ENCODE measurements at places on chromosomes 7 and 10.

GRCh38 chr7:85074-85882 lies 107.1 kb upstream of the FAM20C start:
- no peak for DNase-seq

DNA sequence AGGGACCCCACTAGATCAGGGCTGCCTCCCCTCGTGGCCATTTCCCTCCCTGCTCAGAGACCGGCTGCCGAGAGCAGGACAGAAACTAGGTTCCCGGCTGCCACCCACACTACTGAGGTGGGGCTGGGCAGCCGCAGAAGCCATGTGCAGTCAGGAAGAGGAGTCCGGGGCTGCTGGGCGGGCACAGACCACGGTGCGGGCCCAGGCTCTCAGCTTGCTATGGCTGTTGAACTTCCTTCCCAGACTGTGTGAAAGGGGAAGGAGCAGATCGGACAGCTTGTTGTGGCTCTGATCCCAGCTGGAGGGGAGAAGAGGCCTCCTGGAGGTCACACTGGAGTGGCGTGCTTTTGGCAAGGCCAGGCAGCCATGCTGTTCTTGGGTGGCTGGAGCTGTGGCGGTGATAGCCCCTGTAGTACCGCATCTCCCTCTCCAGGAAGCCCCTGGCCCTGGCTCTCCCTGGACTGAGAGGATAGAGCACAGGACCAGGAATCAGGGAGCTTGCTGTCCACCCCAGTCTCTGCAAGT lies 56.8 kb downstream of the HK1 start:
- DNase-seq = no peak

DNA sequence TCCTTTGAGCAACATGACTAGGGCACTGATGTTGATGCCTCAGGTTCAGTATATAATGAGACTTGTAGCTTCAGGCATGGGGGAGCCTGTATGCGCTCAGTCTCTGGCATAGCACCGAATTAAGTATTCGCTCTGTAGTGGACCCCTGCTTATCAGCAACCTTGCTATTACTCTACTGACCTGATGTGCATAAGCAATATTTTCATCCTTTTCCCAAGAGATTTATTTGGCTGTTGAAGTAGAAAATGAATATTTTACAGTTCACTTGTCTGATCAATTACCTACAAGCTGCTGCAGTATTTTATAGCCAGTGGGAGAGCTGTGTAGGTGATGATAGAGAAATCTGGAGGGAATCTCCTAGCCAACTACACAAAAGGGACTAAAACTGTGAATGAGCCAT lies 781.6 kb upstream of the PHF14 start:
- DNase-seq = no peak

- no peak for DNase-seq
Measured at GRCh38 chr10:43292755-43293676, 26.2 kb upstream of the RASGEF1A start.

- no peak for DNase-seq
Measured at GRCh38 chr7:108659261-108659660, 89.6 kb downstream of the DNAJB9 start.

GRCh38 chr10:33290321-33291052 lies 44.0 kb downstream of the NRP1 start:
- DNase-seq = no peak

DNA sequence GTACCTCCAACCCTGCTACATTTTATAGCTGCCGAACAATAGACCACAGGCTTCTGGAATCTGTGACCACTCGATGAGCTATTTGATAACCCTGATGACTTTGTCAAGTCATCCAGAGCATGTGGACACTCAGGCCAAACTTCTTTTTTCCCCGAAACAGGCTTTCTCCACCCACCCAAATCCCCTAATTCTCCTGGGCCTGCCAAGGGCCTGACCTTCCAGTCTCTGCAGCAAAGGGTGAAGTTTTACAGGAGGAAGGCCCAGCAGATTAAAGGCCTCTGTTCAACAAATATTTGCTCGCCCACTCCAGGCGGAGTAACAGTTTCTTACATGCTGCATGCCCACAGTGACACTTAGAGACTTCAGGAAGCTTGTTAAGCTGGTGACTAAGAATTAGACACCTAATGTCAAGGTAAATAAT lies 2.0 kb downstream of the JCAD start:
- no peak for DNase-seq

GRCh38 chr10:49446031-49446430 lies 50.1 kb upstream of the DRGX start:
- DNase-seq = no peak

DNA sequence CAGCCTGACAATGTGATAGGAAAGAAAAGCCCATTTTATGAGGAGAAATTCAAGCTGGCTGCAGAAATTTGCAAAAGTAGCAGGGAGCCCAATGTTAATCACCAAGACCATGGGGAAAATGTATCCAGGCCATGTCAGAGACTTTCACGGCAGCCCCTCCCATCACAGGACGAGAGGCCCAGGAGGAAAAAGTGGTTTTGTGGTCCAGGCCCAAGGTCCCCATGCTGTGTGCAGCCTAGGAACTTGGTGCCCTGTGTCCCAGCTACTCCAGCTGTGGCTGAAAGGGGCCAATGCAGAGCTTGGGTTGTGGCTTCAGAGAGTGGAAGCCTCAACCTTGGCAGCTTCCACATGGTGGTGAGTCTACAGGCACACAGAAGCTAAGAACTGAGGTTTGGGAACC lies 12.7 kb downstream of the COA1 start:
- DNase-seq = no peak

Data from stimulated activated CD8-positive, alpha-beta memory T cell treated with anti-CD3 and anti-CD28 coated beads, Interleukin-7, amount 100 ng/mL, for 1 hour (primary cell).